ENCODE measurements at places on chromosomes 7 and 10.

GRCh38 chr10:13000431-13000830 lies 1.1 kb downstream of the CCDC3 start:
- DNase-seq, result no peak

- DNase-seq, result no peak
These were observed 485.9 kb upstream of the DPP6 start for GRCh38 chr7:153566324-153566723.

DNA sequence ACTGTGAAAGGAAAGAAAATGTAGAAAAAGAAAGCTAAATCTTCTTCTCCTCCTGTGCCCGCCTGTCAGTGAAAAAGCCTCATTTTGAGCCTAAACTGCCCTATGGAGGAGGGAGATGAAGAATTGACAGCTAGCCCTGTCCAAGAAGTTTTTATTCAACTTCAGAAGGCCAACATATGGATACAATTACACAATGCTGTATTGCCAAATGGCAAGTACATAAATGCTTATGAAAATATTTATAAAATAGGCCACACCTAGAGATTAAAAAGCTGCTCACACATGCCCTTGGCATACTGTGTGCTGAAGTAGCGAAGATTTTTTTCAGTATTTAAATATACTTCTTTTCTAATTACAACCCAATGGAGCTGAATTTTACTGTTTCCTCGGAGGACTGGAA lies 65.1 kb upstream of the NEBL start:
- no peak for DNase-seq

DNA sequence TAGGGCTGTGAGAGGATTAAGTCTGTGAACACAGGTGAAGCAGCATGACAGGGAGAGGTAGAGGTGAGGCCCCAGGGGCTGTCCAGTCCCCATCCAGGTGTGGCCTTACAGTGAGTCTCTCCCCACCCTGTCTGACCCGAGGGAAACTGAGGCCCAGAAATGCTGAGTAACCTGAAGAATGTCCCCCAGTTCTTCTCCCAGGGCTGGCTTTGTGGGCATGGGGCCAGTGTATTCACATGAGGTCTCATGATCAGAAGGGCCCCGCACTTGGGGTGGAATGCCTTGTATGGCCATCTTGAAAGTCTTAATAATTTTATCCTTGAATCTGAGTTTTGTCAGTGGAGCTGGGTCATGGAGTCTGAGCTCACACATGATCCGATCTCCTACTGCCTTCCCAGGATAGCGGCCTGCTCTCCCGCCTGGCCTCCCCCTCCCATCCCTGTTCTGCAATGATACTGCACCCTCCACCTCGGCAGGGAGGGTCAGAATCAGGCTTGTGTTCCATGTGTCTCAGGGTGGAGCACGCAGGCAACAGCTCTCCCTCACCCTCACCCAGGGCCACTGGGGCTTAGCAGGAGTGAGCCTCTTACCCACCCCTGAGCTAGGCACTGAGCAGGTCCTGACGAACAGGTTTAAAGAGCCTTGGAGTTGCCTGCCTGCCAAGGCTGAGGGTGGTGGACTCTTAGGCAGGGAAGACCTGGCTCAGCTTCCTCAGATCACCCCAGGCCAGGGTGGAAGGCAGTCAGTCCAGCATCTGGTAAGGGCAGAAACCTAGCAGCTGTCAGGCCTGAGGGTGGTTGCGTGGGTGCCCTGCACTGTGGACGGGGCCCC lies 41.4 kb upstream of the NPFFR1 start:
- no peak for DNase-seq

Measured in 8988T (cell line).